NCI-H526 (cell line): ENCODE measurements at places on chromosomes 4 and X.

DNA sequence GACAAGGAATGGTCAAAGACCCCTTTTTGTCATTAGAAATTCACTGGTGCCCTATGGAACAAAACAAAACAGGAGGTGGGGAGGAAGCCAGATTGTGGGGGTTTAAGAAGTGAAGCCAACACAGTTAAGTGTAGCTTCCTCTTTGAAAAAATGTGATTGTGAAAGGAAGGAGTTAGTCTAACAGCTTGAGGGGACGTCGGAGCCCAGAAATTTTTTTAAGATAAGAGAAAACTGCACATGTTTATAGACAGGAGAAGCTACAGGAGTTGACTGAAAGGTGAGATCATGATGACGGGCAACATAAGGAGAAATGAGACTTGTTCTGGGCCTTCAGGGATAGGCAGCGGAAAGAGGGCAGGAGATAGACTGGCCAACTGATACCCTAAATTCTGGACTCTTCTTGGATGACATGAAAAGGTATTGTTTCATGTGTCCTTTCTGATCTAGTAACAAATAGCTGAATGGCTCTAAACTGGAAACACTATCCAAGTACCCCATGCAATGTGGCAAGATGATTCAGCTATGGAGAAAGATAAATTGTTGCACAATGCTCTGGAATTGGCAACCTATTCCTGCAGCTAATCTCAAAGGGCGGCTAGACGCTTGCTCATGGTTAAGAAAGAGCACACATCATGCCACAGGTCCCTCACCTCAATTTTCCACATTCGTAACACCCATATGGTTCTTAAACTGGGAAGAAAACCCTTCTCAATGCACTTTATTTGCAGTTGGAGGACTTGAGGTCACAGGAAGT, 3.7 kb upstream of the HDAC8 start:
- DNase-seq: no peak

- DNase-seq: no peak
These were observed 556.5 kb upstream of the NR3C2 start for GRCh38 chr4:148998719-148999118.

- no peak for DNase-seq
These were observed 168.7 kb downstream of the STK32B start for GRCh38 chr4:5220028-5220427.

DNA sequence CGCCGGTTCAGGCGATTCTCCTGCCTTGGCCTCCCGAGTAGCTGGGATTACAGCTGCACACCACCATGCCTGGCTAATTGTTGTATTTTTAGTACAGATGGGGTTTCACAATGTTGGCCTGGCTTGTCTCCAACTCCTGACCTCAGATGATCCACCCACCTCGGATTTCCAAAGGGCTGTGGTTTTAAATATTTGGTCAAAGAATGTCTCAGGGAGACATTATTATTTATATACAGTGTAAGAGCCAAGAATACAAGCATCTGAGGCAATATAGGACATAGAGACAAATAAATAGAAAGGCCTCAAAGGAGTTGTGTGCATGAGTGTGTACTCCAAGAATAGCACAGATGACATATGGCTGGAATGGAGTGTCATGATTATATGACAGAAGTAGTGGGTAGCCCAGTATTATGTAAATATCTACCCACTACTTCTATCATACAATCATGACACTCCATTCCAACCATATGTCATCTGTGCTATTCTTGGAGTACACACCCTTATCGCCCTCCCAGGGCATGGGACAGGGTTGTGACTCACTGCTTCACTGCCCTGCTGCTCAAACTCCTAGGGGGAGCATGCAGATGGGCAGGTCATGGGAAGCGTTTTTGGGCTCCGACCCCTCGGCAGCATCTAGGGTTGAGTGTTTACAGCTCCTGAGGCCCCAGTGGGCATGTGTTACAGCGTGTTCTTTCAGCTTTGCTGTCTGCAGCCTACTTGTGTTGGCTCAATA, 1649.8 kb upstream of the PCDH10 start:
- no peak for DNase-seq

DNA sequence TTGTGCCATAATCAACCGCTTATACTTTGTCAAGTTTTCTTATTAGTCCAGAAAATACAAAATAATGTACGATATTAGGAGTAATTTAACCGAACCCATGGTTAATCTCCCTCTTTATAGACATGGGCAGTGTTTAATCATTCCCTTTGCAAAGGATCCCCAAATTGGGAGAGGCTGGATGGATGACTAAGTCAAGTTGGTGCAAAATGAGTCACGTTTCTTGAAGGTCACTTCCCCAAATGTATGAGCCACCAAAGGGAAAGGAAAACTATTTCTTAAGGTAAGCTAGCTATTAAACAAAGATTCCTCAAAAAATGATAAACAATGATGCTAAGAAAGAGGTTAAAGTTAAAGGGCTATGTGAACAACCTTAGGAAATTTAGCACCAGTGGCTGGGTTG, 17.5 kb downstream of the MAML3 start:
- no peak for DNase-seq

DNA sequence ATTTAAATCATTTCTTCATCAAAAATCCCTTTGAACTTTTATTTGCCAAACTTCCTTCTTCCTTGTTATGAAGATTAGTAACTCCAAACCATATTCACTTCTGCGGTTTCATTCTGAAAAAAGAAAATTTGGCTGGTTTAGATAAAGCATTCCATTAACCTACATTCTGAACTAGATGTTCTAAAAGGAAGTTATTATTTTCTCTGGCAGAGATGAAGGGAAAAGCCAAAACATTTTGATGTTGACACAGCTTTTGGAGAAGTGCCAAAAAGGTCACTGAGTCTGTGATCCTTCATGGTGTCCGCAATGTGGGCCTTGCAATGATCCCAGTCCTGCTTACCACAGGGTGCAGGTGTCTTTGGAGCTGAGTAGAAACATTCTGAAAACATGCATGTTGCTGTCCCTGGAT, 36.0 kb downstream of the CXCL8 start:
- no peak for DNase-seq

GRCh38 chrX:110743679-110744340, 51.8 kb downstream of the CHRDL1 start:
- DNase-seq: no peak

- no peak for DNase-seq
These were observed 35.3 kb downstream of the FAM13A start for GRCh38 chr4:89021684-89022083.

DNA sequence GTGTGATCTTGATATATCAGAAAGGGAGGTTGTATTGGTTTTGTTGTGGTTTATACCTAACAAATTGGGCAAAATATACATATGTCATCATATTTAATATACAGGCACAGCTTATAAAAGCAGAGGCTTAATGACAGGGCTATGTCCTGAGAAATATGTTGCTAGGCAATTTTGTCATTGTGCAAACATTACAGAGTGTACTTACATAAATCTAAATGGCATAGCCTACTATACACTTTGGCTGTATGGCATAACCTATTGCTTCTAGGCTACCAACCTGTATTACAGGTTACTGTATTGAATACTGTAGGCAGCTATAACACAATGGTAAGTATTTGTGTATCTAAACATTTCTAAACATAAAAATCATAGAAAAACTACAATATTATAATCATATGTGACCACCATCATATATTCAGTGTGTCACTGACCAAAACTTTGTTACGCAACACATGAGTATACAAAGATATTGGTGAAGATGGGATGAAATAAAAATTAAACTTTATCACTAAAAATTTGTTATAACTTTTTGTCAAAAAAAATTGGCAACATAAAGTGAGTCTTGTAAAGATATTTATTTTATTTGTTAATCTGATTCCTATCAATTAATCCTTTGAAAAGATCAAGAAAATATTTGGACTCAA, 414.0 kb upstream of the HS3ST1 start:
- DNase-seq: peak; percentile 50

- DNase-seq: no peak
These were observed 11.1 kb downstream of the APEX2 start for GRCh38 chrX:55011294-55011693.

GRCh38 chr4:5142726-5143125, 91.4 kb downstream of the STK32B start:
- peak; percentile 34 for DNase-seq

DNA sequence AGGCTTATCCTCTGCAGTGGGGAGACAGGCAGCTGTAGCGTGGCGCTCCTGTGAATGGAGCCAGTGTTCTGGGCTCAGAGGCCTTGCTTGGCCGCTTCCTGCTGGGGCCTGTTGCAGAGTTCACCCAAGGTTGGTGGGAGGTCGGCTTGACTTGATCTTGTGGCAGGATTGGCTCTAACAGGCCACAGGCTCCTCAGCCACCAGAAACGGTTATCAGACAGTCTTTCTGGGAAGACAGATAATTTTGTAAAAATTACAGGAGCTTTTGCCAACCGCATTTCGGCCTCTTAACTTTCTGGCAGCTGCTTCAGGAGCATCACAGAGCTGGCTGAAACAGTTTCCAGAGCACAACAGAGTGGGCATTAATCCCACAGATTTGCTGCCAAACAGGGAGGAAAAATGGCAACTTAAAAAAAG, 66.4 kb downstream of the DIPK2B start:
- no peak for DNase-seq

- no peak for DNase-seq
These were observed 28.3 kb downstream of the SEC24D start for GRCh38 chr4:118807659-118808058.

GRCh38 chrX:66074920-66075879, 35.3 kb upstream of the VSIG4 start:
- DNase-seq: no peak

GRCh38 chr4:188778905-188779304, 639.7 kb downstream of the TRIML1 start:
- DNase-seq: no peak

- DNase-seq: no peak
These were observed 41.9 kb downstream of the WWC2 start for GRCh38 chr4:183140911-183141320.

GRCh38 chrX:11446336-11446735, 153.1 kb downstream of the AMELX start:
- no peak for DNase-seq

DNA sequence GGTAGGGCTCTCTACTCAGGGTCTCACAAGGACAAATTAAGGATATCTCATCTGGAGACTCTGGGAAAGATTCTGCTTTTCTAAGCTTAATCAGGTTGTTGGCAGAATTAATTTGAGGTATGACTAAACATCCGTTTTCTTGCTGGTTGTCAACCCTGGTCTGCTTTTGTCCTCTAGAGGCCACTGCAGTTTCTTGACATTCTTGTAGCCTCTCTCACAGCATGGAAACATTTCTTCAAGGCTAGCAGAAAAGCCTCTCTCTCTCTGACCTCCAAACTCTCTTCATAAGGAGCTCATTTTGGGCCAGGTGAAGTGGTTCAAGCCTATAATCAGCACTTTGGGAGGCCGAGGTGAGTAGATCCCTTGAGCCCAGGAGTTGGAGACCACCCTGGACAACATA, 749.5 kb upstream of the PCDH7 start:
- peak; percentile 10 for DNase-seq

- peak; percentile 91 for DNase-seq
These were observed 118.2 kb upstream of the KIT start for GRCh38 chr4:54539500-54540029.

DNA sequence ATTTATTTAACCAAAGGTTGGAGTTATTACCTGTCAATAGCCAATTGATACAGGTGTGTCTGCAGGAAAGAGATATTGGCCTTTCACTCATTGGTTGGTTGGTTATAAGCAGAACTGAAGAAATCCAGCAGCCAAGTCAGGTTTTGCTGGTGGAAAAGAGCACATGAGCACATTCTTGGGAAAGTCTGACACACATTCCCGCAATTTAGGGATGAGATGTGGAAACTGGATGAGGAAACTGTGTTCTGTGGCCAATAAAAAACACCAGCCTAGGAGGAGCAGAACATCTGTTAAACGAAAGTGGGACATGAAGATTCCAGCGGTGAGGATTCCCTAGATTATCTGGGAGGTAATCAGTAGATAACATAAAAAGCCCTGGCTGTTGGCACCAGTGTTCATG, 567.4 kb upstream of the CPEB2 start:
- no peak for DNase-seq

DNA sequence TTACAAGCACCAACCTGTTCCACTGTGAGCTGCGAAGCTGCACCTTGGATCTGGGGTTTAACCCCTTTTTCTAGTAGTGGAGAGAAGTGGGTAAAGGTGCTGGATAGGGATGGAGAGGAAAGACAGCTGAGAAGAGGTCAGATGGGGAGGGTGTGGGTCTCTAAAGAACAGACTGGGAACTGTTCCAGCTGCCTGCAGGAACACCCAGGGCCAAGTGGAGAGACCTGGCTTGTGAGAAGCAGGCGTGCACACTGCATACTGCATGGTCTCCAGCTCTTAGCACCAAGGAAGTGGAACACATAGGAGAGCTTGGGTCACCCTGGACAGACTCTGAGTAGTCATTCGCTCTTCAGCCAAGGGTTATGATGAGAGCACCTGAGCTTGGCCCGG, 16.1 kb downstream of the BCOR start:
- DNase-seq: no peak

- no peak for DNase-seq
These were observed 98.1 kb downstream of the IRF2 start for GRCh38 chr4:184376126-184376838.

- peak; percentile 85 for DNase-seq
These were observed 108.8 kb downstream of the SPRY1 start for GRCh38 chr4:123505095-123506010.

- no peak for DNase-seq
These were observed 12.5 kb upstream of the HSFX4 start for GRCh38 chrX:149916745-149917392.

- no peak for DNase-seq
These were observed 16.5 kb upstream of the KLHL34 start for GRCh38 chrX:21674430-21675186.

DNA sequence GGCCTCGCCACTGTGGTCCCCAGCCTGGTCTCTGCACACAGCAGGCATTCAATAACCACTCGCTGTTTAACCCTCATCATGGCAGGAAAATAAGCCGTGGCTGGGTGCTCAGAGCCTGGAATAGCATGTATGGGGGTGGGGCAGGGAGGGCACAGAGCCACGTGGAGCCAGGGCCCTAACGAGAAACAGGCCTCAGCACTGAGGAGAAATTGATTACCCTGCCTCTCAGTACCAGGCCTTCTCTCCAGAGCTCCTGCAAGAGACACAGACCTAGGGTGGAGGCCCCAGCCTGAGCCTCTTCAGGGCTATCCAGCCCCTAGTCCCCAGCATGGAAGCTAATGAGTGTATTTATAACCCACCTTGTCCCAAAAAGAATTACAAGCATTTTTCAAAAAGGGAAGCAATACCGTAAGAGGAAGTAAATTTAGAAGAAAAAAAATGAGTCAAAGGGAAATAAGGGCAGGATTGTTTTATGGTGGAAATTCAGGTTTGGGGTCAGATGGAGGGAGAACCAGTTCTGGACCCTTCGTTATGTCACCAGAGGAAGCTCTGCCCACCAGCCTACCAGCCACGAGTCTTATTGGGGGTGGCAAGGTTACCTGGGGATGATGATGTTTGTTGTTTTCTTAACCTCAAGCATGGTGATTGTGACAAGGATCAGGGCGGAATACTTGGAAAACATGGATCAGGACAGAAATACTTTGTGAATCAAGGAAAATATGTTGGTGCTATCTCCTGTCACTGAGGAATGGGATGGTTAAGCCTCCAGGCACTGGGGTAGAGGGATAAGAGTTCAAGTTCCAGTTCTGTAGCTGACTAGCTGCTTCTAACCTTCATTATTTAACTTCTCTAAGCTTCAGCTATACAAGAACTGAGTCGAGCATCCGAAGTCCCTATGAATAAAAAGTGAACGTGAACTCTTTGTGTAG, 101.9 kb upstream of the RBPJ start:
- no peak for DNase-seq
